ENCODE measurements at places on chromosomes 7 and 10.

DNA sequence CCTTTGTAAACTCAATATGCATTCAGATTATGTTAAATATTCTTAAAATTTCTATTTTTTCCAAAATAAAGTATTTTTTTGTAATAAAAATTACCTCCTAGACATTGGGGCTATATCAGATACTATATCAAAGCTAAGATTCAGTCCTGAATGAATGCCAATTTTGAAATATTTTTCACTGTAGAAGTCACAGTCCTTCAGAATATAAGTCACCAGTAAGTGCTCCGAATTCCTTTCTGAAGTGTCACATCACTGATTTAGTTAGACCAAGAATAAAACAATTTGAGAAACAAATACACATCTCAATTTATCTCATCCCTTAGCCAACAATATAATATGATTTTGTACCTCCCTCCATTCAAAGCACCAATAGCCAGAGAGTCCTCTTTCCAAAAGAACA is 33.9 kb upstream of the GSAP start:
- no peak for DNase-seq

- DNase-seq = no peak
Measured at GRCh38 chr10:59654007-59654406, 55.6 kb downstream of the SLC16A9 start.

DNA sequence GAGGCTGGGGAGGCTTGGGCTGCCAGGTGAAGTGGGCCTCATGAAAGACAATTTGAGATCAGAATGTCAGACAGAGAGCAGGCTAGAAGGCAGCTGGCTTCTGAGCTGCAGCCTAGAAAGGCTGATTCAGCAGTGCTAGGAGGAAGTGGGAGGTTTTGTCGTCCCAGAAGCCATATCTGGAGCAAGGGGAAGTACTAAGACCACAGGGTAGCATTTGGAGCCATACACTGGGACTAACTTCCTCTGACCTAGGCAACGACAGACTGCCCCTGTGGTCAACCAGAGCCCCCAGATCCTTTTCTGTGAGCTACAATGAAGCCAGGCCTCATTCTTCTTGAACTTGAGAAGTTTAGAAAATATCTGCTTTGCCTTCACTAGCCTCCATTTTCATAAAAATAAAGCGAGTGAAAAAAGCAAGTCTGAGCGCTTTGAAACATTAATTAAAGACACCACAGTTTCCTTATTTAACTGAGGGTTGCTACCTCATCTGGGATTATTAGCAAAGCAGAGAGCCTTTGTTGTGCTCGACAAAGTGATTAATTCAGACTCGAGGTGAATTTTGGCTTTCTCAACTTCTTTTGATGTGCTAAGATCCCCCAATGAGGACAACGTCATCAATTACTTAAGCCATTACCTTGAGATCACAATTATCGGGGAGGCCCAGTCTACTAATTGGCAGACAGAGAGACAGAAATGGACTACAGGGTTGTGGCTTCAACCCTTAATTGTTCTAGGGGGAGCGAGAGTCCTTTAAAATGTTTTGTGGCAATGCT is 26.6 kb downstream of the TBXAS1 start:
- DNase-seq = no peak

DNA sequence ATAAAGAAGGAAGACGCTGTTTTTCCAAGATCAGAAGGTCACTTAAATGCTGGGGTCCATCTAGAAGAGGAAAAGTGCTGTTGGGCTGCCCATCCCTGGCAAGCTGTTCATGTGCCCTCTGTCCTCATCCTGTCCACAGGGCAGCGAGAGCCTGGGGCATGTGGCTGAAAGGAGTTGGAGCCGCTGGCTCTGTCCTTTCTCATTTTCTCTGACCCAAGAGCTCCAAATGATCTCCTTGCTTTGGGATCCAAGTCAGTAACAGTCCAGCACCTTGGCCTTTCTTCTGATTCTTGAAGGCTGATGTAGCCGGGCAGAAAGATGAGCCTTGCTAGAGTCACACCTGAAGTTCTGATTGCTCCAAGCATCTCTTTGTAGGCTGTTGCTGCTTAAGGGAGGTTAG is 44.4 kb downstream of the SPDYE5 start:
- no peak for DNase-seq

GRCh38 chr7:45691155-45691656 is 117.0 kb downstream of the ADCY1 start:
- DNase-seq = no peak

GRCh38 chr7:375901-376305 is 85.9 kb downstream of the FOXL3 start:
- DNase-seq = peak; percentile 26

DNA sequence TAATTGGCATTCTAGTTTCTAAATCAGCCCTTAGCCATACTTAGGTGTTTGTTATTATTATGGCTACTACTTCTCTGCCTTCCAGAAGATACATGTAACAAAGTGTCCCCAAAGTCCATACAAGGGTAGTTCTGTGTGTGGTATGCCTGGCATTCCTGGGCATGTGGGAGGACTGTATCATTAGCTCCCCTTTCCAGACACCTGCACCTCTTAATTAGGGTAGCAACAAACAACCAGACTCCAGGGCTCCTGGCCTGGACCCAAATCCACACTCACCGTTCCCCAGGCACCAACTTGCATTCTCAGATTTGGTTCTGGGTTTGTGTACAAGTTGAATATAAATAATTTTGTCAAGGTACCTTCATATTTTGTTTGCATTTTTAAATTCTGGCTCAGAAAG is 15.5 kb upstream of the CALD1 start:
- no peak for DNase-seq

DNA sequence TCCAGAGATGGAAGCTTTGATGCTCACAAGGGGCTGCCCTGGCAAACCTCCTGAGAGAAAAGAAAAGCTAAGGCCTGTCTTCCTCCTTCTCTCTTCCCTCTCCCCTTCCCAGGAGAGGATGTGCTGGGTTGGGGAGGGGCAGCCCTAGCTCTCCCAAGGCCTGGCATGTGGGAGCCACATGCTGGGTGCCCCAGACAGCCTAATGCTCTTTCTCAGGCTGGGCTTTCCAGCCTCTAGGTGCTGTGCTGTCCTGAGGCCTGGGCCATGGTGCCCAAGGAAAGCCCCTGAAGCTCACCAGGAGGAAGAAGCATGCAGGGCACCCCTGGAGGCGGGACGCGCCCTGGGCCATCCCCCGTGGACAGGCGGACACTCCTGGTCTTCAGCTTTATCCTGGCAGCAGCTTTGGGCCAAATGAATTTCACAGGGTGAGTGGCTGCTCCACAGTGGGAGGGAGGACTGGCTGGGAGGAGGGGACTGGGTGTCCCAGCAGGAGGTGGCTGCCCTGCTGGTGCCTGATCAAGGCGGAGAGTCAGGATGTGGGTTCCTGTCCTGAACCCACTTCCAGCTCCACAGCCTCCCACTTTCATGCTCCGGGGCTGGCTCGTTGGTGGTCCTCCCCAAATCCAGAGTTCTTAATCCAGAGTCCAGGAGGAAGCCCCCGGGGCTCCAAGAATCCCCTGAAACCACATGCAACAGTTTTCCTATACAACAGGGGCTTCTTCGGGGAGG is 1.7 kb downstream of the CPA5 start:
- no peak for DNase-seq

- no peak for DNase-seq
Measured at GRCh38 chr10:50596897-50597296, 26.9 kb downstream of the SGMS1 start.

DNA sequence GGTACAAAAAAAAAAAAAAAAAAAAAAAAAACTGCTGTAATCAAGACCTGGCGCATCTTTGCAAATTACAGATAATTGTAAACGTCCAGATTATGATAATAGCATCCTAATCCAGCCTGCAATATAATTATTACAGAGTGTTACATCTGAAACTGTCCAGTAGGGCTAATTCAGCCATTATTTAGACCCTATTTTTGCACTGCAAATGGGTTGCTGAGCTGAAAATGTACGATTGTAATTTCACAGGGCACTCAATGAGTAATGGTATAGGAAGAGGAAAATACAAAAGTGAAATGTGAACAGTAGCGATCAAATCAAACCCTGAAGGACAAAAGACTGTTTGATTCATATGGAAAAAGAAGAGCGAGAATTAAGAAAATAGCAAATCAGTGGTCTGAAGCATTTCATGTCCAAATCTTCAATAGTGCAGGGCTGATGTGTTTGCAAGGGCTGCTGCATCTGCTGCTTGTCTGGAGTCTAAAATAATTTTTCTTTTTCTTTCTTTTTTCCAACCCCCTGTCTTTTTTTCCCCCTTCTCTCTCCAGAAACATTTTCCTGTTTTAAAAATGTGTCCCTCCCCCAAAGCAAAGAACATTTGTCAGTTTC is 8.9 kb downstream of the DLX6 start:
- DNase-seq = no peak

DNA sequence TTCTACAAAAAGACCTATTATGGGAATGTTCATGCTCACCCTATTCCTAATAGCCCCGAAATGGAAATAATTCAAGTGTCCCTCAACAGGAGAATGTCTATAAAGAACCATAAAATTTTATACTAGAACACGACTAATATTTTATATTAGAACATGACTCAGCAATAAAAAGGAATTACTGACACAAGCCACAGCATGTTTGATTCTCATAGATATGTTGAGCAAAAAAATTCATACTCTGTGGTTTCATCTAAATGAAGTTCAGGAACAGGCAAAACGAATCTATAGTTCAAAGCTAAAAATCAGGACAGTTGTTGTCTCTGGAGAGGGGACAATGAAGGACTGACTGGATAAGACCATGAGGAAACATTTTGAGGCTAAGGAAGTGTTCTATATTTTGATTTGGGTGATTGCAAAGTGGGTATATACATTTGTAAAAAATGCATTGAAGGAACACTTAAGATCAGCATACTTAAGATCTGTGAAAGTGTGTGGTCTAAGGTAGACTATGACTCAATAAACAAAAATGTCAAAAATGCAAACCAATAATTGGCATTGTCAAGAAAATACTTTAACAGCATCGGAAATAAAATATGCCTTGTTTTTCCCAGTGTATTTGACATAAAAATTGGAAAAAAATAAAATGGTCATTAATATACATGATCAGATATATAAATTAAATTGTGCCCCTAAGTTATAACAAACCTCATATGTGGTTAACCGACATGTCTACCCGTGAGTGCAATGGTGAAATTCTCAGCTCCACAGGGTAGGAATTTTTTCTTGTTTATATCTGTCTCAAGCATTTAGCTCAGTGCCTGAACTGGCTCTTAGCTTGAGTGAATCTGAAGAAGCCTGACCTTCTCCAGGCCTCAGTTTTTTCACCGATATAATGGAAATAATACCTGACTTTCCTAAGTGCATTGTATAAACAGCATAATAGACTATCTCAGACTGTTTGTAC is 124.9 kb upstream of the CTTNBP2 start:
- DNase-seq = no peak

- no peak for DNase-seq
Measured at GRCh38 chr7:158016180-158017097, 571.2 kb downstream of the PTPRN2 start.

DNA sequence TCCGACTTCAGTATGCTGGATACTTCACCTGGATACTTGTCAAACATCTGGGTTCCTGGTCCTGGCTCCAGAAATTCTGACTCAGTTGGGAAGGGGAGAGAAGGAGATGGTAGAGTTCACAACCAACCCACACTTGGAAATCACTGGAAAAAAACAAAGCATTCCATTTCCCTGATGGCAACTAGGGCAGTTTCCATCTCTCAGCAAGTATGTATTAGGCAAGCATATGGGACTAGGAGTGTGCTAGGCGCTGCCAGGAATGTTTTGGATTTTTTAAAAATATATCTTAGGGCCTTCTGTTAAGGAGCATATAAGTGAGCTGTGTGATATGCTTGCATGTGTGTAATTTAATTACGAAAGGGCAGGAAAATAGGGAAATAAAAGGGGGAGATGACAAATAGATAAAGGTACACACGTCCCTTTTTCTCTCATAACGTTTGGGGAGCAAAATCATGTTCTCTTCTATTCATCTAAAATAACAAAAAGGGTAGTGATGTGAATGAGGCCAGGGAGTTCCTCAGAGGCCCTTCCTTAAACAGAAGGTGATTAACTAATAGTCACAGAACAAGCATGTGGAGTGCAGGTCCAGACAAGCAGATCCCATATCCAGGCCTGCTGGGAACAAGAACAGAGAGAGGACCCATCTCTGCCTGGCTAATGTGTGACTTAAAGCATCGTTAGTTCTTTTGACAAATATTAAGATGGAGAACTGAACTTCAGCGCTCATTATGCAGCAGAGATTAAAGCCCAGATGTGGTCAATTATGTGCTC is 64.5 kb upstream of the NFE2L3 start:
- DNase-seq = no peak

DNA sequence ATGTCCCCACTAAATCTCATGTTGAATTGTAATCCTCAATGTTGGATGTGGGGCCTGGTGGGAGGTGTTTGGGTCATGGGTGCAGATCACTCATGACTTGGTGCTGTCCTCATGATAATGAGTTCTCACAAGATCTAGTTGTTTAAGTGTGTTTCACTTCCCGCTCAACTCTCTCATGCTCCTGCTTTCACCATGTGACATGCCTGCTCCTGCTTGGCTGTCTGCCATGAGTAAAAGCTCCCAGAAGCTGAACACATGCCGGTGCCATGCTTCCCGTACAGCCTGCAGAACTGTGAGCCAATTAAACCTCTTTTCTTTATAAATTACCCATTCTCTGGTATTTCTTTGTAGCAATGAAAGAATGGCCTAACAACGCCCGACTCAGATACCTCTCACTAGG is 6.2 kb upstream of the PSTK start:
- no peak for DNase-seq

DNA sequence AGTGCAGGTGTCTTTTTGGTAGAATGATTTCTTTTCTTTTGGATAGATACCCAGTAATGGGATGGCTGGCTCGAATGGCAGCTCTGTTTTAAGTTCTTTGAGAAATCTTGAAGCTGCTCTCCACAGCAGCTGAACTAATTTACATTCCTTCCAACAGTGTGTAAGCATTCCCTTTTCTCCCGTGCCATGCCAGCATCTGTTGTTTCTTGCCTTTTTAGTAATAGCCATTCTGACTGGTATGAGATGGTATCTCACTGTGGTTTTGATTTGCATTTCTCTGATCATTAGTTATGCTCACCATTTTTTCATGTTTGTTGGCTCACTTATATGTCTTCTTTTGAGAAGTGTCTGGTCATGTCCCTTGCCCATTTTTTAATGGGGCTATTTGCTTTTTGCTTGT is 486.3 kb downstream of the GALNT17 start:
- DNase-seq = no peak

GRCh38 chr10:92031580-92031979 is 108.0 kb downstream of the BTAF1 start:
- no peak for DNase-seq

DNA sequence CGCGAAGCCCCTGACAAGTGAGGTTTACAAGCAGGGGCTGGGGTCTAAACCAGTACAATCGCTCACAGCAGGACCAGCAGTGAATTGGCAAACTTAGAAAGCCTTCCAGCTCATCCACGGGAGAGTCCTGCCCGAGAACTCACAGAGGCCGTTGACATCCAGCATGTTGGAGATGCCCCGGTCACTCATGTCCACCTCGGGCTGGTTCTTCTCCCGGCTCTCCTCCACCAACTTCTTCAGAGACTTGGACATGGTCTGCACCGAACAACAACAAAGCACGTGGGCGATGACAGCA is 447 bp downstream of the RSU1 start:
- DNase-seq = no peak
